Central memory CD4-positive, alpha-beta T cell (primary cell): ENCODE measurements at places on chromosomes 13 and 19.
A peak's percentile ranks its signal among the peaks of the same experiment; 100 is the strongest.

DNA sequence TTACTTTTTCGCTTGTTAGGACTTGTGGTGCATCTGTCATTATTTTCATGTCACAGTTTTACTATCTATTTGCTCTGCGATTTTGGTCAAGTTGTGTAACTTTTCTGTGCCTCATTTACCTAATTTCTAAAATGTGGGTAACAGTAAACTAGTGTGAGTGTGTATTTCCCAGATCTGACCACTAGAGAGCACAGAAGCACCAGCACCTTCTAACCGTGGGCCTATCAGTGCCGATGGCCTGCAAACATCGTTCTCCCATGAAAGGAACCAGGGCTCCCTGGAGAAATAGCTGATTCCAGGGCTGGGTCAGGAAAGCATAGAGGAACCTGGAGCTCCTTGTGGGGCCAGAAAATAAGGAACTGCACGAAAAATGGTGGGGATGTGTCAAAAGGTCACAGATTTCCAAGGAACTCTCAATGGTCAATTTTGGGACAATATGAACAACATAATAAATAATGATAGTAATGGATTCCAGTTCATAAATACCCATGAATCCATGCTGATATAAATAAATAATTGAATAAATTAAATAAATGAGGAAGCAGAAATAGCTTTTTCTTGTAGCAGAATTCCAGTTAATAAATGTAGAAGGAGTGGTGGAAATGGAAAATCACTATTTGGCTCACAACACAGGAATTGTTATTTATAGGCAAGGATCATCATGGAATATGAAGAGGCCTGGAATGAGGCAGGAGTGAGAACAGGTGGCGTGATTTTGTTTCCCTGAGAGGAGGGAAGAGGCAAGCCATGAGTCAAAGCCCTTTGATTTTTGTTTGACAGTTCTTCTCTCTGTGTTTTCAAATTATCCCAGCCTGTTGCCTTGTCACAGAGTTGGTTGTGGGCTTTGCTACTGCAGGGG is 31.1 kb downstream of the CEACAM8 start:
- DNase-seq: no peak

DNA sequence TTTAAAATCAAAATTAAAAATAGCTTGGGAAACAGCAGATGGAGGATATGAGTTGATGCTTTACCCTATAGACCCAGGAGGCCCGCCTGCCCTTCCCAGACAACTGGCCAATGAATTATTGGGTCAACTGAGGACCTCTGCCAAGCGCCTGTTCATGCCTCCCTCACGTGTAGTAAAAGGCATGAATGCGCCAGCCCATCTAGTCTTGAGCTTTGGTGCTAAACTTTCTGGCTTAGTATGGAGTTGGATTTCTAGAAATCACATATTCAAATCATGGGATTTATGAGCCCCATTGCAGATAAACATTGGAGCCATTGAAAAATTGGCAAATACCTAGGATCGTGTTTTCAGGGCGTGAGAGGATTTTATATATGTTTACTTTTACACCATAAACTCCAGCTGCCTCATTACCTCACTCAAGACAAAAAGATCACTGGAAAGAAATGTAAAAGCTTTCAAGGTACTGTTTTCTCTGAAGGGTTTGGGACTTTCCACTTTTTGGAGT is 47.1 kb downstream of the COL4A2 start:
- DNase-seq: no peak

DNA sequence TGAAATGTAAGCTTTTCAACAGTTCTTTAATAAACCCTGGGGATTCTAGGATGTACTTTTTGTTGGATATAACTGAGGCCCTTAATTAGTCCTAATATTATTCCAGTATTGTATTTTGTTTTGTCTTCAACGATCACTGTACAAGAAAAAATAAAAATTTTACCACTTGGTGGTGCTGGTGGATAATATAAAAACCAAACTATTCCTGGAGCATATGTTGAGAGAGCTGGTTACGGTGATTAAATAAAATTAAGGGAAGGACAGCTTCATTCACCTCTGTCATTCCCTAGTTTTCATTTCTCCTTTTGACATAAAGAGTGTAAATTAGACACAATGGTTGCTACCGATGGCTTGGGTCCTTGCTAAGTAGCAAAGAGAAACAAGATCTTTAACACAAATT is 598.6 kb upstream of the PCDH20 start:
- no peak for DNase-seq

DNA sequence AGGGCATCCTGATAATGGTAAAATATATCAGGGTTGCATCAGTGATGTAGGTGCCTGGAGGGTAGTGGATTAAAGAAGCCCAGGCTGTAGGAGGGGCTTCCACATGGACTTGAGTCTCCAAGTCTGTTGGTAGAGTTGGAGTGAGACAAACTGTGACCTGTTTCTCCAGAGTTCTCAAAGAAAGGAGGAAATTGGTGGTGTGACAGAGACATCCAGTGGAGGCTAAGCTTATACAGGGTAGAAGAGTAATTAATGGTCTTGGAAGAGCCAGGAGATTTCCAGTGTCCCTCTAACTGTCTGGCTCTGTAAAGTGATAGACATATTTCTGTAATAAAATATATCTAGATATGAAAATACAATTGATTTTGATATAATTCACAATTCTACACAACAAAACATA is 61.1 kb downstream of the GPC5 start:
- no peak for DNase-seq

DNA sequence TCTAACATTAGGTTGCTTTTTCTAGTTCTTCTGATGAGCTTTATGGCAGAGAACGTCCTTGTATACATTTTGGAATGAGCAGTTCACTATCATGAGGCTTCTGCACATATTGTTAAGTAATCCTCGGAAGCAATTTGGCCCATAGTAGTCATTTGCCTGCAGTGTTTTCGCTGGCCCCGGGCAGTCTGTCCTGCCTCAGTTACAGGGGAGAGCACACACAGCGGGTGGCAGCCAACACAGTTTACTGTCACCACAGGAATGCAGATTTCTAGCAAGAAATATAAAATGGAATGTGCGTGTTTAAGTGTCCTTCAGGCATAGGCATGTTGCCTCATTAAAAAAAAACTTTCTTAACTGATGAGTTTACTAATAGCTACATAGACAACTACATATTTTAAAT is 71.5 kb upstream of the GJB6 start:
- no peak for DNase-seq

DNA sequence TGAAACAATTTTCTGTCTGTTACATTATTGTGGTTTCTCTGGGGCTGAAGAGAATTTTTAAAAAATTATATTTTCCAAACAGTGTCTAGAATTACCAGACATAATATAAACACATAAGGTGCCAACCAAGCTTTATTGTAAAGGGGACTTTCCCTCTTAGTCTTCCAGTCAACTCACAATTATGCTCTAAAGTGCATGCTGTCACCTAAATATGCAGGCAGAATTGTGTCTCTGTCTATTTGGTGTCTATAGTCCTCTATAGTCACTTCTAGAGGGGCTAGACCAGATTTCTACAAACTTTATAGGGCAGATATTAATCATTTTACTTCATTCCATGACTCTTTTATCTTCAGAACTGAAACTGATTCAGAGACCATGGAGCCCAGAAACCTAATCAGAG is 12.8 kb downstream of the ZNF254 start:
- no peak for DNase-seq

DNA sequence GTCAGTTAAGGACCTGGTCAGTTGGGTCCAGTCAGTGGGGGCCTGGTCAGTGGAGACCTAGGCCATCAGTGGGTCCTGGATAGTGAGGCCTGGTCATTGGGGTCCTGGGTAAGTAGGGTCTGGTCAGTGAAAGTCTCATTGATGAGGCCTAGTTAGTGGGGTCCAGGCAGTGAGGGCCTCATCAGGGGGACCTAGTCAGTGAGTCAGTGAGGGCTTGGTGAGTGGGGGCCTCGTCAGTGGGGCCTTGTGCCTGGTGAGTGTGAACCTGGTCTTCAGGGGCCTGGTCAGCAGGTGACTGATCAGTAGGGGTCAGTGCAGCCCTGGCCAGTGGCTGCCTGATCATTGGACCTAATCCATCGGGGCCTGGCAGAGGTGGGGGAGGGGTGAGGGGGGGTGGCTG is 42.6 kb upstream of the TPM4 start:
- no peak for DNase-seq

GRCh38 chr19:46860846-46861690 is at the start of gene ARHGAP35:
Gene ARHGAP35 (plus strand): TSS chr19:46860997. CDS start chr19:46918676, 57,679 bp downstream.
- DNase-seq: no peak

DNA sequence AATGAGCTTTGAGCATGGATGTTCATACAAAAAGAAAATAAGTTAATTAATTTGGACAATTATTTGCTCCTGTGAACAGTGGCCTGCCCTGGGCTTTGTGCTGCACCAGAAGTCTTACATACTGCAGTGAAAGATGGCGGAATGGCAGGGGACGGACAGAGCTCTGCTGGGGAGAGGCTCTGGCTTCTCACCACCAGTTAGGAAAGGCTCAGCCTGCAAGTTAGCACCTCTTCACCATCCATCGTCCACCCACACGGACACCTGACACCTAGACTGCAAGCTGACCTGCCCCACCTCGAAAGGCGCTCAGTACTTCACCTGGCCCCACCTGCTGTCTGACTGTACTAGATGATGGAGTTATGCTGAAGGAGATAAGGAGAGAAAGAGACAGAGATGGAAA is 203.9 kb upstream of the IRS2 start:
- DNase-seq: no peak

DNA sequence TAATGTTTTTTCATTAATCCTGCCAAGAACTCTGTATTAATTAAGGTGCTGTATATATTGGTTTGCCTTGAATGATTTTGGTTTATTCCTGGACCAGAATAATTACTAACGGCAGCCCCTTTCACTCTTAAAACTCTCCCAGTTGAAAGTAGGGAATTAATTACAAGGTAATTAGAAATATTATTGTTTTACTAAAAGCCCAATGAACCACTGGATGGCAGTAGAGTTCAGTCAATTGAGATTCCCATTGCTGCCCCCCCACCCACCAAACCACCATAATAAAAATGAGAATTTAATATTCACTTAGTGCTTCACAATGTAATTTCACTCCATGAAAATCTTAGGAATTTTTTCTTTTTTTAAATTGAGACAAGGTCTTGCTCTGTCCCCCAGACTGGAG is 13.7 kb downstream of the WBP4 start:
- DNase-seq: peak; percentile 34

GRCh38 chr13:75264611-75265010 is 217.4 kb downstream of the TBC1D4 start:
- no peak for DNase-seq

- DNase-seq: no peak
Observed at GRCh38 chr19:49873834-49874233, 3.3 kb downstream of the AKT1S1 start.

DNA sequence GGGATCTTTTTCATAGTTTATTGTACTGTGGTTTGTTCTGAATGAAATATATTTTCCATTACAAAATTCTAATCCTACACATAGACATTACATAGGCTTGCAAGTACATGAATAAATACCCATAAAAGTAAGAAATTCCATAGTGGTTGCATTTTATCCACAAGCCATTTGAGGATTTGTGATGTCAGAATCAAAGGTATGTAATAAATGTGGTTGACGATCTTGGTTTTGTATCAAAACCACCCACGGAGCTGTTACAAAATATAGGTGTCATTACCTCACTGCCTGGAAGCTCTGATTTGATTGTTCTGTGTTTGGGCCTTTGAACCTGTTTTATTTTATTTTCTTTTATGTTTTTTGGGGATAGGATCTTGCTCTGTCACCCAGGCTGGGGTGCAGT is 125.1 kb downstream of the NALCN start:
- DNase-seq: no peak

- DNase-seq: no peak
Observed at GRCh38 chr13:99353836-99354235, 46.6 kb upstream of the GPR183 start.

DNA sequence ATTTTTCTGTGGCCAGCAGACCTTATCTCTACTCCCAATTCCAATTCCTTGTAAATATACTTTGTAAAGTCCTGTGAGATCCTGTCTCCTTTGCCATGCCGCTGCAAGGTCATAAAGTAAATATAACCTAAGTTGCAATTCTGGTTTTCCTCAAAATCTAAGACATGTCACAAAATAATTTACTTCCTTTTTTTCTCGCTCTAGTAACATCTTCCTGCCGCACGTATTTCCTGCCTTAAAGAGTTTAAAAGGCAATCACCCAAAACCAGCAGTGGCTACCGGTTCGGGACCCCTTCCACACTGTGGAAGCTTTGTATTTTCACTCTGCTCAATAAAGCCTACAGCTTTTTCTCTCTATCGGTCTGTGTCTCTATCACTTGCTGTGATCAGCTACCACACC is 832.0 kb upstream of the SLITRK5 start:
- no peak for DNase-seq

DNA sequence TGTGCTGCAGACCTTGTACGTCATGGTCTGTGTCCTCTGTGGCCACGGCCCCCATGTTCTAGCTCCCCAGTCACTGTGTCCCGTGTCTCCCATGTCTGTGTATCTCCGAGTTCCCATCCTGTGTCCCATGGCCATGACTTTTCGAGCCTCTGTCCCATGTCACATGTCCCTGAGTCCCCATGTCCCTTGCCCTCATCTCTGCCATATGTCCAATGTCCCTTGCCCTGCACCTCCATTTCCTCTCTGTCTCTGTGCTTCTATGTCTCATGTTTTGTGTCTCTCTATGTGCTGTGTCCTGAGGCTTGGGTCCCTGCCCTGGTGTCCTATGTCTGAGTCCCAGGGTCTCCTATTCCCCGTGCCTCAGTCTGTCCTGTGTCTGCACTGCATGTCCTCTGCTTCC is 2.0 kb downstream of the ATP4A start:
- no peak for DNase-seq

DNA sequence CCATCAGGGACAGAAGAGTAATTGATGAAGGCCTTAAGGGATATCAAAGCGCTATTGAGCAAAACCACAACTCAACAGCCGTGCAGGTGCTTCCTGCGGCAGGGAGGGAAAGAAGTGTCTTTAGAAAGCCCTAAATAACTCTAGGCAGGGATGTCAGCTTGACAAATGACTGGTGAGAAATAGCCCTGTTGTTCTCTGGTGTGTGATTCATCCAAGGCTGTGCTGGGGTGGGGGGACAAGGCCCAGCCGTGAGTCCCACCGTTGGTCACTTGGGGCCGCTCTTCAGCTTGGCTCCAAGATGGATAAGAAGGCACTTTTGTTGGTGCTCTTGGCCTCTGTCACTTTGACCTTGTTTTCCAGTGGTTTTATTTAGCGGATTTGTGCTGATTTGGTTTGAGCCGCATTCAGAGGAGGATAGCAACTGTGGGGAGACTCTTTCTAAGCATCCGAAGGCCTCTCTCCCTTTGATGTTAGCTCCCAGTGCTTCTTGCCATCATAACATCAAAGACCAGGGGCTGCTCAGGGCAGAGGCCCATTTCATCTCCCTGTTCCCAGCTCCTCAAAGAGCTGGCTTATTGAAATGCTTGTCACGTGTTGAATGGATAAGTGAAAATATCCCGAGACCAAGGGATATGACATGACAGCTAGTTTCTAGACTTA is 130.3 kb upstream of the SERP2 start:
- DNase-seq: no peak

- DNase-seq: peak; percentile 47
Observed at GRCh38 chr19:53903055-53903680, 5.9 kb upstream of the CACNG7 start.

- DNase-seq: no peak
Observed at GRCh38 chr13:40159736-40160135, 504.3 kb downstream of the COG6 start.
